Natural killer cell (primary cell): ENCODE measurements at places on chromosomes 1 and 21. TPM values are rescaled to one million over a fixed set of nuclear protein-coding genes. Genes with fewer than 3 reads are reported as not detected.

GRCh38 chr1:165960881-165961280 is 133.5 kb downstream of the UCK2 start:
- no peak overlapping the region for H3K4me3 ChIP-seq
- no peak for DNase-seq
- no peaks in the 10 kb centered on the region for H3K4me1 ChIP-seq

GRCh38 chr1:43246466-43247213 is 23.1 kb upstream of the TMEM125 start:
- H3K4me1 ChIP-seq = no peaks in the 10 kb centered on the region
- H3K27me3 ChIP-seq = no peaks in the 10 kb centered on the region
- H3K36me3 ChIP-seq = no peaks in the 10 kb centered on the region

- no peaks in the 10 kb centered on the region for H3K27me3 ChIP-seq
- H3K27ac ChIP-seq = no peak overlapping the region
- H3K4me3 ChIP-seq = no peak overlapping the region
- H3K36me3 ChIP-seq = peaks cover 41% of the 10 kb centered on the region
- peaks cover 65% of the 10 kb centered on the region for H3K4me1 ChIP-seq
- no peak for DNase-seq
Observed at GRCh38 chr1:167663002-167663772, 33.2 kb downstream of the RCSD1 start.

DNA sequence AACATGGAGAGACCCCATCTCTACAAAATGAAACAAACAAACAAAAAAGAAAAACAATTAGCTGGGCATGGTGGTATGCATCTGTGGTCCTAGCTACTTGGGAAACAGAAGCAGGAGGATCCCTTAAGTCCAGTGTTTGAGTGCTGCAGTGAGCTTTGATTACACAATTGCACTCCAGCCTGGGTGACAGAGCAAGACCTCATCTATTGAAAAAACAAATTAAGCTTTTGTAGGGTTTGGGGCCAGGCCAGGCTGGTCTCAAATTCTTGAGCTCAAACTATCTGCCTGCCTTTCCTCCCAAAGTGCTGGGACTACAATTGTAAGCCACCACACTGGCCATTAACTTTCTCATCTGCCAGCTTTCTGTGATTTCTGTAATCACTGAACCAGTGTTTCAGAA is 27.2 kb downstream of the NIPAL3 start:
- DNase-seq = no peak
- H3K4me3 ChIP-seq = no peak overlapping the region
- no peaks in the 10 kb centered on the region for H3K27me3 ChIP-seq
- H3K36me3 ChIP-seq = peaks cover 35% of the 10 kb centered on the region
- no peaks in the 10 kb centered on the region for H3K4me1 ChIP-seq
- no peak overlapping the region for H3K27ac ChIP-seq

Gene UBL4B
- not detected for total RNA-seq

GRCh38 chr21:39575775-39576174 is 37.0 kb upstream of the B3GALT5 start:
- H3K4me1 ChIP-seq = no peaks in the 10 kb centered on the region
- no peak overlapping the region for H3K27ac ChIP-seq
- H3K36me3 ChIP-seq = no peaks in the 10 kb centered on the region
- H3K4me3 ChIP-seq = no peak overlapping the region
- H3K27me3 ChIP-seq = peaks cover 2% of the 10 kb centered on the region

GRCh38 chr1:42145389-42145716 is 7.9 kb upstream of the GUCA2B start:
- H3K27ac ChIP-seq = no peak overlapping the region
- DNase-seq = no peak
- peaks cover 9% of the 10 kb centered on the region for H3K4me1 ChIP-seq
- no peaks in the 10 kb centered on the region for H3K36me3 ChIP-seq
- H3K27me3 ChIP-seq = no peaks in the 10 kb centered on the region
- no peak overlapping the region for H3K4me3 ChIP-seq

Gene SLC30A7
- total RNA-seq = 27.7 TPM
